ENCODE measurements at places on chromosomes 13 and 19.

DNA sequence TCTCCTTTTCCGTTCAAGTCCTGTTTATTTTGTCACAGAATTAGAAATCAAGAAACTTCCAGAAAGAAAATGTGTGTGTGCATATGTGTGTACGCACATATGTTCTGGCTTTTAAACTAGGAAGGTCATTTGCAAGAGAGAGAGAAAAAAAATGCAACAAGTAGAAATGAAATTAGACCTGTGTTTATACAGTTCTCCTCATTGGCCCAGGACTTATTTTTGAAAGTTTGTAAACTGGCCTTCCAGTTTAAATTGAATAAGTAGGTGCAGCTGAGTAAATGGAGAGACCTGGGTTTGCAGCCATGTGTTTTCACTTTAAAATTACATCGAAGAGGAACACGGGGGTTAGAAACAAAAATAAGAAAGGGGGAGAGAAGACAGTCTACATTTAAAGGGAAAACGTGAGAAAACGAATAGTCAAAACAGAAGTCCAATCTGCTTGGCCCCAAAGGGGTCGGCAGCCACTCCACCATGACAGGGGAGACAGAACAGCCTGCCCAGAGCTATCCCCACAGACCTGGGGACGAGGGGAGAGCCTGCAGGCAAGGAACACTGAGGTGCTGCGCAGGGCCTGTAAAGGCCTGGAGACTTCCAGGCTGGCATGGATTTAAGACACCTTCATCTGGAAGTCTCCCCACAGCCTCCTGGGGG is 216.8 kb upstream of the MAB21L1 start:
- DNase-seq = no peak

- no peak for DNase-seq
Measured at GRCh38 chr13:106527826-106528225, 7.6 kb downstream of the EFNB2 start.

GRCh38 chr19:6318772-6319171 is 14.6 kb downstream of the ACER1 start:
- no peak for DNase-seq

DNA sequence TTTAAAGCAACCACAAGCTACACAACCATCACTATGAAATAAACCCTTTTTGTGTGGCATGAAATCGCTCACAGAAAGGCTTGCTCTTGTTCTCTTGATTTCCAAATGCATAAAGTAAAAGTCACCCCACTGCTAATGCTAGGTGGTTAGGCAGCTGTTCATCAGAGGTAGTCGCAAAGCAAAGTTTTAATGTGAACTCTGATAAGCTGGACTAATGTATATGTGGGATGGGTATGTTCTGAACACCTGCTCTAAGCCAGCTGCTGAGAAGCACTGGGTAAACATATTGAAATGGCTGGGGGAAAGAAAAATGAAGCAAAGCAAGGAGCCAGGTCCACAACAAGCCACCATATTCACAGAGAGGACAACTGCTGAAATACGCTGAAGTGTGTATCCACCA is 142.3 kb downstream of the KLF12 start:
- DNase-seq = no peak

- peak; percentile 87 for DNase-seq
Measured at GRCh38 chr19:12983542-12984142, 11.6 kb upstream of the NFIX start.

DNA sequence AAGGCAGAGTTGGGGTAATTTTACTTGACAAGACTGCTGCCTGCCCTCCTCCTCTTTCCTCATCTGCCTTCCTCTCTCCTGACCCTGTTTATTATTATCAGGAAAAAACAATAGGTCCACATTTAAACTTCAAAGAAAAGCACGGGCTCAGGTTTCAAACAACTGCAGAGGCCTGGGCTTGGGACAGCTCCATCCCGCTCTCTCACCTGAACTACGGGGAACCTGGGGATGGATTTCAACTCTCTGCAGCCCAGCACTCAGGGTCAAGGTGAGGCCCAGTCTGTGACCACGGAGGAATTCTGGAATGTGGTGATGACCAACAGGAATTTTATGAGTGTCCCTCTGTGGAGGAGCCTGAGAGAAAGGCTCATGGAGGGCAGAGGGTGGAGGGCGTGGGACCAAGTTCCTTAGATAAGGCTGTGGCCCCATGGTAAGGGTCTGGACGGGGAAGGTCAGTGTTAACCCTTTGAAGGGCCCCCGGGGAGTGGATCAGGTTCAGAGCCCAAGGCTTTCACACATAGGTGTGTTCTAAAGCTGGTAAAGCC is 220.8 kb upstream of the MAB21L1 start:
- no peak for DNase-seq

GRCh38 chr13:108272333-108272732 is 2.8 kb downstream of the TNFSF13B start:
- no peak for DNase-seq

DNA sequence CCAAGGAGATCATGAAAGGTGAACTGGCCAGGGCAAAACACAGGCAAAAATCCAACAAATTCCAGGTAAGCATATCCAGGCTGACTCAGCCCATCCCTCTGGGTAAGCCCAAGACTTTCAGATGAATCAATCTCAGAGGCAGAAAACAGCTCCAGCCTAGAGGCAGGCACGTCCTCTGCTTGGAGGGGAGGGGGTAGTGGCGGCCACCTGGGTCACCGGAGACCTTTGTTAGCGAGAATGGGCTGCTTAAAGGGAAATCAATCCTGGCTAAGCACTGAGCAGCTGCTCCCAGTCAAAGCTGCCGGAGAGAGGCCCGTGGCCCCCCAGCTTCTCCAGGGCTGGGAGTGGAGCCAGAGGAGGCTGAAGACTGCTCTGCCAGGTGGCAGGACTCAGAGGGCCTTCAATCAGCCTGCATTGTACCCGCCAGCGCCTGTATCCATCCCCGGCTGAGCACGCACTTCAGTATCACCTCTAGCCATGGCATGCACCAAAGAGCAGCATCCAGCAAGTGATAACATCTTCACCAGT is 48.2 kb downstream of the PIN1 start:
- DNase-seq = no peak

DNA sequence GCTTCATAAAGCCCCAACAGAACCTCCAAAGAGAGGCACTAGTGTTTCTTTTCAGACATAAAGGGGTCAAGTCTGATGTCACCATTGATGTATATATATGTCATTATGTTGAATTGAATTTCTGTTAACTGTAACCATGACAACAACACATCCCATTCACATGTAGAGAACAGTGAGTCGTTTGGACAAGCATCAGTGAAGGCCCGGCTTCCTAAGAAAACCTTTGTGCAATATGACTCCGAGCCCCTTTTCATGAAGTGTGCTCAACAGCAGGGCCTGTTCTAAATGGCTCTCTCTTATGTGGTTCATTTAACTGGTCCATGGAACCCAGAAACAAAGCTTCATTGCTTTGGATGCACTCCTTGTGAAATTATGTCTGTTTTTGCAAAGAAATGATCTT is 67.2 kb upstream of the UBL3 start:
- DNase-seq = no peak

- no peak for DNase-seq
Measured at GRCh38 chr13:95388420-95389079, 87.3 kb upstream of the ABCC4 start.

DNA sequence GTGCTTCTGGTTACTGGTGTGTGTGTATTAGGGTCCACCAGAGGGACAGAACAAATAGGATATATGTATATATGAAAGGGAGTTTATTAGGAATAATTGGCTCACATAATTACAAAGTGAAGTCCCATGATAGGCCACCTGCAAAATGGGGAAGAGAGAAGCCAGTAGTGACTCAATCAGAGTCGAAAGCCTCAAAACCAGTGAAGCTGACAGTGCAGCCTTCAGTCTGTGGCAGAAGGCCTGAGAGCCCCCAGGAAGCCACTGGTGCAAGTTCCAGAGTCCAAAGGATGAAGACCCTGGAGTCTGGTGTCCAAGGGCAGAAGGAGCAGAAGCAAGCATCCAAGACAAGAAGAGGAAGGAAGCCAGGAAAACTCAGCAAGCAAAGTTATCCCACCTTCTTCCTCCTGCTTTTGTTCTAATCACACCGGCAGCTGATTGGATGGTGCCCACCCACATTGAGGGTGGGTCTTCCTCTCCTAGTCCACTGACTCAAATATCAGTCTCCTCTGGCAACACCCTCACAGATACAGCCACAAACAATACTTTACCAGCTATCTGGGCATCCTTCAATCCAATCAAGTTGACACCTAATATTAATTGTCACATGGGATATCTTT is 21.7 kb upstream of the SCEL start:
- no peak for DNase-seq

DNA sequence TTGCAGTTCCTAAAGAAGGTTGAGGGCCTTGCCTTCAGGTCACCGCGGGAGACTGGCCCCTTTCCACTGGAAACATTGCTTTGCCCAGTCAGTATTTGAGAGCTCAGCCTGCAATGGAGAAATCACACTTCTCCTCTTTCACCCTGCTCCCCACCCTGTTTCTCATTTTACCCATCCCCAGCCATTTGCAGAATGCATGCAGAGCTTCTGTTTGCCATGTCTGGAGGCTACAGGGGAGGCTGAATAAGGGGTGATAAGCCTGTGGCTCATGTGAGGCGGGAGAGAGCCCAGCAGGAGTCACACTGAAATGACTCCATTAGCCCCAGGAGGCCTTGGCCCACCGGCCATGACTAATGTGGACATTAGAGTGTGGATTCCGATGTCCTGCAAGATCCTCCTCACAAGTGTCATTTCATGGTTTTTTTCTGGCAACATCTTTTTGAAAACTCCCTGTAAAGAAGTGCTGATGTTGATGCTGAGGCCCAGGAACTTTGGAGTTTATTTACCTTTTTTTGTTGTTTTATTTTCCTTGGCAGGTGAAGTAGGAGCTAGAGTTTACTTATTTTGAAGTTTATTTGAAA is 6.3 kb downstream of the SPINT2 start:
- DNase-seq = no peak

DNA sequence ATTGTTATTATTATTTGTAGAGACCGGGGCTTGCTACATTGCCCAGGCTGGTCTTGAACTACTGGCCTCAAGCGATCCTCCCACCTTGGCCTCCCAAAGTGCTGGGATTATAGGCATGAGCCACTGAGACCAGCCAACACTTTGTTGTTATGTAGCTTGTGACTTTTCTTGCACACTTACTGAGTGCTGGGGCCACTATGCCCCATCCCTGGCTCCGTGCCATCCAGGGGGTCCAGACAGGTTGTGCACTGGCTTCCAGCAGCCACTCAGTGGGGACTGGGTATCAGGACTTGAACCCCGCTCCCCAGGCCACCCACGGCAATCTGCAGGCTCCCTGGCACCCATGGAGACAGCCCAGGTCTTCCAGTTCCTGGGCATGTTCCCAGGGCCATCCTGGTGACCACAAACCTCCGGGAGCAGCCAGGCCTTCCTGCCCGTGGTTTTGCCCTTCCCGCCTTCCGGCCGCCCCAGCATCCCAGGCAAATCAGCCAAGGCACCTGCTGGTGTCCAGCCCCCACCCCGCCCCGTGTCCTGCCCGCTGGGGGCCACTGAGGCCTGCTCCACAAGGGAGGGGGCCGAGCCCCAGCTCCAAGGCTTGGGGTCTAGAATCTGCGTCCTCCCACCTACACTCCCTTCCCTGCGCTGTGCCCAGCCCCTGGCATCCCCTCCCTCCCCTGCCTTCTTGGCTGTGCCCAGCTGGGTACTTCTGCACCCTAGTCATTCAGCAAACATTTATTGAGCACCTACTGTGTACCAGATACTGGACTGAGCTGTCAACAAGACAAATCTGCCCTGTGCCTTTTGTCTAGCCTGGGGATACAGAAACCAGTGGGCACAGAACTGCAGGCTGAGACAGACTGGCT is 23.7 kb upstream of the SEMA6B start:
- DNase-seq = no peak

DNA sequence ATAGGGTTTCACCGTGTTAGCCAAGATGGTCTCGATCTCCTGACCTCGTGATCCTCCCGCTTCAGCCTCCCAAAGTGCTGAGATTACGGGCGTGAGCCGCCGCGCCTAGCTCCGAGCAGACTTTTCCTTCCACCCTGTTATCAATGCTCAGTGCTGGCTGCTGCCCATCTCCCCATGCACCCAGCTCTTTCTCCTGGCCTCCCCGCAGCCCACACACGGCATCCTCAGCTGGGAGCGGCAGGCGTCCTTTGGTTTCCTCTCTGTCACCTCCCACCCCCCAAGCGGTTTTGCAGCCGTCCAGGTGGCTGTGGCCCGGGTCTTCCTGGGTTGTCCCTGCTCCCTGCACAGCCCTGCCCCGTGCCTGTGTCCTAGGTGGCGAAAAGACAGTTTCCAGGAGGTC is 12.1 kb downstream of the PRR22 start:
- no peak for DNase-seq

DNA sequence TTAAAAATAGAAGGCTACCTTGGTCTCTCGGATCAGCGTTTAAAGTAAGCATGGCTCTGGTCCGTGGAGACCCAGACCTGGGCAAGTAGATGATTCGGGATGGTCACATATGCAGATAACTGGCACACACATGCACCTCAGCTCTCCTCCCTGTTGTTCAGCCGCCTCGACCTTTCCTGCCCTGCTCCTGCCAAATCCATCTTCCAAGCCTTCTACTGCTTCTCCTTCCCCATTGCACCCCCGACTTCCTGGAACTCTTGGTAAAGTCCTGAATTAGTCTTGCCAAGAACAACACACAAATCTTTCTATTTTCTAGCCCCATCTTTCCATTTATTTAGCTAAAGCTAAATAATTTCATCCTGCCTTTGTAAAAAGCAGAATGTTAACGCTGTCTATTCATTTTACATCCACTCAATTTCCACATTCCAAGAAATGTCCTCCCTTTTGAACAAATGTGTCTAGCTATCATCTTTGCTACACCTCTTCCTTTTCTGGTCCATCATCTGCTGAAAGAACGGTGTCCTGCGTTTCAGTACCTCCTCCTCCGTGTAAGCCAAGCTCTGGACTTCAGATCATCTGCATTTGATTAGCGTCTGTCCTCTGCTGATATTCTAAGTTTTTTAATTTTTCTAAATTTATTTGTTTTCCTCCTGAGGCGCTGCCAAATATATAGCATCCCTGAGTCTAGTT is 92.5 kb downstream of the ZIC5 start:
- DNase-seq = no peak

Data from CD4-positive, alpha-beta T cell treated with Interleukin-1 beta for 1 hour (primary cell).